ENCODE measurements at places on chromosomes 5 and 9.

- DNase-seq = no peak
Measured at GRCh38 chr5:93151896-93152295, 429.1 kb downstream of the NR2F1-AS1 start.

DNA sequence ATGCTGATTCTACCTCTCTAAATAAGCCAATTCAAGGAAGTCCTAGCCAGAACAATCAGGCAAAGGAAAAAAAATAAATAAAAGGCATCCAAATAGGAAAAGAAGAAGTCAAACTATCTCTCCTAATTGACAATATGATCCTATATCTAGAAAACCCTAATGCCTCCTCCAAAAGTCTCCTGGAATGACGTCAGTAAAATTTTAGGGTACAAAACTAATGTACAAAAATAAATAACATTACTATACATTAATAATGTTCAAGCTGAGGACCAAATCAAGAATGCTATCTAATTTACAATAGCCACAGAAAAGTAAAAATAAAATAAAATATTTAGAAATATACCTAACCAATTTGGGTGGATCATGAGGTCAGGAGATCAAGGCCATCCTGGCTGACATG, 33.8 kb upstream of the C6 start:
- DNase-seq = no peak

- DNase-seq = no peak
Measured at GRCh38 chr9:117827456-117827855, 123.3 kb downstream of the TLR4 start.

- DNase-seq = no peak
Measured at GRCh38 chr9:22214021-22214420, 204.9 kb upstream of the CDKN2B start.

GRCh38 chr5:133814152-133814551, 154.3 kb downstream of the C5orf15 start:
- DNase-seq = peak; percentile 49

DNA sequence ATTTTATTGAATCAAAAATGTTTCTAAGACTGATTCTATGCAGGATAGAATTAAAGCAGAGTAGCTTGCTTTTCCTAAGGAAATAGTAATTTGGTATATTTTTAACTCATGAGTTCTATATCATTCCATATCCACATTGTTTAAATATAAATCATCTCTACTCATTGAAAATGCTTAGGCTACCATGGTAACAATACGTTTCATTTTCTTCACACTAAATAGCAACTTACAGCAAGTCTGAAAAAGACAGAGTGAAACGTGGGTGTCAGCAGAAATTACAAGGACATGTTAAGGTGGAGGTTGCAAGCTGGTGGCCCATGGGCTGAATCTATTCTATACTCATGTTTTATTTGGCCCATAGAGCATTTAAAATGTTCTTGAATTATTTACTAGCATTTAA, 487.9 kb downstream of the ARHGEF28 start:
- DNase-seq = no peak

GRCh38 chr5:72013766-72014624, 93.3 kb upstream of the MAP1B start:
- DNase-seq = no peak

GRCh38 chr5:174291-174600, 17.0 kb upstream of the LRRC14B start:
- DNase-seq = no peak

- no peak for DNase-seq
Measured at GRCh38 chr9:8850914-8851313, 1051.3 kb upstream of the DMAC1 start.

DNA sequence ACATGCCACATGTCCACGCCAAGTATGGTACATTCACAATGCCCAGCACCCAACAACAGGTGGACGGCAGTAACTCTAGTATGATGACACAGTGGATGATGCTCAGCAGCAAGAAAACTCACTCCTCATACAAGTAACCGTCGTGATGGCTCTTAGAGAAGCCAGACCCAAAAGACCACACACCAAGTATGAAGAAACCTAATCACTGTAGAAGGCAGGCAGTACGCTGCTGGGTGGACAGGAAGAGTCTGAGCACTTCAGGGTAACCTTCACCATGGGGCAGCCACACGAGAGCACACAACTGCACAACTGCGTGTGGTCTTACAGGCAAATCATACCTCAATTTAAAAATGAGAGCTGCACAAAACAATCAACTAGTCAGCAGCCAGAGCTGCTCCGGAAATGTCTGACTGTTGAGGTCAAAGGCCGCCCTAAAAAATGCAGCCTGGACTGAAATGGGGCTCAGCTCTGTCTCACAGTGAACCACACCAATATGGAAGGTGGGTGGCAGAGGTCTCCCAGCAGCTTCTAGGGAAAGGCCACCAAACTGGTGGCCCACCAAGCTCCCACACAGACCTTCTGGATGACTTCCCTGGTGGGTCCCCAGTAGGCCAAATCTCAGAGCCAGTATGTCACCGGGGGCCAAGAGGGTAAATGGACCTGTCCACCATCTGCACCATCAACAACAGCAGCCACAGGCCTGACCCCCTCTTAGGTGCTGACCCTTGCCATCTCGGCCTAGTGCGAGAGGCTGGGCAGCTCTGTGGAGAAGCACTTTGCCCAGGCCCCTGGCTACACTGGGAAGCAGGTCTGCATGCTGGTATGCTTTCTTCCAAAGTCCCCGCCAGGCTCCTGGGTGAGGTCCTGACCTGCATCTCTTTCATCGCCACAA, 17.8 kb downstream of the BICD2 start:
- DNase-seq = peak; percentile 48

- DNase-seq = no peak
Measured at GRCh38 chr5:133412661-133413060, 199.7 kb downstream of the FSTL4 start.

DNA sequence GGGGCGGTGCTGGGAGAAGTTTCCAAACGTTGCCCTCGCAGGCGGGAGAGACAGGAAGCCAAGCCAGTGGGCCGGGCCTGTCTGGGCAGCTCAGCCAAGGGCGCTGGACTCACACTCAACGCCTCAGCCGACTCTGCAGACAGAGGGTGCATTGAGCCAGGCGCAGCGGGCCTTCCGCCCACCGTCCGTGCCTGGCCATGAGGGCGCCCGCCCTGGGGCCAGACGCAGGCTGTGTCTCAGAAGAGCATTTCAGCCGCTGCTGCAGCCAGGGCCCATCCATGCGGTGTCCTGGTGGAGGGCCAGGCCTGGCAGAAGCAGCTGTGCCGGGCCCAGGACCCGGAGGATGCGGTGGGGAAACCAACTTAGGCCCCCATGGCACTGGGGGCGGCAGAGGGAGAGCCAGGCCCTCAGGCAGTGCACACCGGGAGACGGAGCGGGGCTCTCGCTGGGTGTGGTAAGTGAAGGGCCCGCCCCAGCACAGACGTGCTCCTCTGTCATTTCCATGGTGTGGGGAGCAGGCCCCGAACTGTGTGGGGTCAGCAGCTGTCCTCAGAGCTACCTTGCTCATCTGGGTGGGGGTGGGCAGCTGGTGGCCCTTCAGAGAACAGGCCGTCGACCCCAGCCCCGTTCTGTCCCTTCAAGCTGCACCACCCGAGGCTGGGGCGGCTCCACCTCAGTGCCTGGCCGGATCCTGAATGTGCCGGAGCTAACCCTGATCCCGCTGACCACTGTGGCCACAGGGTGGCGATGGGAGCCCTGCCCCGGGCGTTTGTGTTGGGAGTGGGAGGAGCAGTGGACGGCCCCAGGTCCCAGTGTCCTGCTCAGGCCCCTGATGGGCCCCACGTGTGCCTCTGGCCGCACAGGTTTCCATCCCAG, 18.0 kb downstream of the DNLZ start:
- peak; percentile 92 for DNase-seq

DNA sequence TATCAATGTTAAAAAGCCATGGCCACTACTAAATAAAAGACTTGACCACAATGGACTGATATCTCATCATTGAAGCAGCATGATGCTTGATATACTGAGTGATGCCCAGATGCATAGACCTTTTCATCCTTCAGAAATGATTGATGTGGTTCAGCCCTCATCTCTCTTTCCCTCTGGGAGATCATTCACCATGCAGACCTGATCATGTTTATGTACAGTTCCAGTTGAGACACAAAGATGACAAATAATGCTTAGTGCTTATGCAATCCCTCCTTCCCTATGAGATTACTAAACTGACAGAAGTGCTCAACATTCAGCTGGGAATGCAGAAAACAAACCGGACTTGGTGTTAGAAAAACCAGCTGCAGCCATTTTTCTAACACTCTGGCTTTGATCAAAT, 91.9 kb upstream of the TLR4 start:
- no peak for DNase-seq

GRCh38 chr9:83708515-83709158, 879 bp upstream of the UBQLN1 start:
- peak; percentile 72 for DNase-seq

All from islet precursor cell (in vitro differentiated cells).